ENCODE measurements at places on chromosomes 4 and X.

GRCh38 chrX:68536884-68537283 is 38.0 kb downstream of the YIPF6 start:
- DNase-seq, result no peak

GRCh38 chr4:100278567-100278966 is 88.3 kb upstream of the DDIT4L start:
- DNase-seq, result no peak

- no peak for DNase-seq
These were observed 41.6 kb upstream of the TAB3 start for GRCh38 chrX:30930679-30931078.

DNA sequence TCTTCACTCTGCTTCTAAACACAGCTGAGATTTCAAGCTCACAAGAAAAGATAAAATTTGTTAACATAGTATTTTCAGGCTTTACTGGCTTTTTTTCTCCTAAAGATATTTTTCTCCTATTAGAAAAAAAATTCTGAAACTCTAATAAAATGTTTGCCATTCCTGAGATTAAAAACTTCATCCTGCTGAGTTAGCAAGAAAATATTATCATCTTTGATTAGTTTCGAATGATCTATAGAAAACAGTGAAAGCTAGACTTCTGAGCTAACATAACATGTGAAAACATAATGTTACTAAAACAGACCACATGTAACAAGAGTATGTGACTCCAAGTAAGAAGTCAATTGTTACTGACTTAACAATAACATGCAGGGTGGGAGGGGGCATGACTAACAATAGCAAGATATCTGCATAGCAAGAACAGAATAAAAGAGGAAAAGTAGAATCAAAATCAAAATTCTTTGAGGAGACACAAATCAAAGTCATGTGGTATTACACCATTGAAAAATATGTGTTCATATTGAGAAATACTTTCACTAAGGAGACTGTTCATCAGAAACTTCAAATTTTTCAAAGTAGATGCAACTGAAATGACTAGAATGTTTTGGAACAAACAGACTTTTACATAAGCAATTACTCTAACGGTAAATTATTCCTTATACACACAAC is 14.5 kb downstream of the TBCK start:
- DNase-seq, result peak; percentile 33

DNA sequence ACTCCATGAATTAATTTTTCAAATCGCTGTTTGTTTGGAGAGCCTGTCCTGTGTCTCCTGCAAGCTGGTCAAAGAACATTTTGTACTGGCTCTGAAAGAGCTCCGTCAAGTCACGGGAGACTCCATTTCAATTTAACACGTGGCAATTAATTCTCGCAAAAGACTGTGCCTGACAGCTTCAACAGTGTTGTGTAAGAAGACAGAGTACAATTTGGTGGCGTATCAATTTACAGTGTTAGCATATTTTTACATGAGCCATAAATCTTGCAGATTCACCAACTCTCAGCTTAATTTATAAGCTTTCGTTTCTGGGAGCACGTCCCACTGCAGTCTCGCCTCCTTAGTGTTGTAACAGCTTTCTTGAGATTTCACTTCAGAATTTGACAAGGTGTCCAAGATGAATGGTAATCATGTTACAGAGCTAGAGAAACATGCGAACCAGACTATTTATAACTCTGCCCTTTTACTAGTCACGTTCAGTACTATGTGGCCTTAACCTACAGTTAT is 70.8 kb downstream of the RWDD4 start:
- no peak for DNase-seq

DNA sequence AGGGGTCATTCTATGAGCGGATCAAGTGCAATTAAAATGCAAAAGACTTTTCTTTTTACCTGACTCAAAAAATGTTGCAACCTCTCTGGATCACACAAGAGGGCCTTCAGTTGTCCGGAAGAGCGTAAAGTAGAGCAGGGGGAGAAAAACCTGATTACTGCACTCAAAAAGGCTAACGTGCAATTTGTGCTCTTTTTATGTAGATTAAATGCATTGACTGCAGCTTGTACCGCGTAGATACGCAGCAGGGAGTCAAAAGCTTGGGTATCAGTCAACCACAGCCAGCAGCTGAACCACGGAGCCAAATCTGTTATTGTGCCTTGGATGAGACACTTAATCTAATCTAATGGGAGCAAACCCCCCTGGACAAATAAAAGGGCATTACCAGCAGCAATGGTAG is 107.3 kb upstream of the RAI2 start:
- no peak for DNase-seq

DNA sequence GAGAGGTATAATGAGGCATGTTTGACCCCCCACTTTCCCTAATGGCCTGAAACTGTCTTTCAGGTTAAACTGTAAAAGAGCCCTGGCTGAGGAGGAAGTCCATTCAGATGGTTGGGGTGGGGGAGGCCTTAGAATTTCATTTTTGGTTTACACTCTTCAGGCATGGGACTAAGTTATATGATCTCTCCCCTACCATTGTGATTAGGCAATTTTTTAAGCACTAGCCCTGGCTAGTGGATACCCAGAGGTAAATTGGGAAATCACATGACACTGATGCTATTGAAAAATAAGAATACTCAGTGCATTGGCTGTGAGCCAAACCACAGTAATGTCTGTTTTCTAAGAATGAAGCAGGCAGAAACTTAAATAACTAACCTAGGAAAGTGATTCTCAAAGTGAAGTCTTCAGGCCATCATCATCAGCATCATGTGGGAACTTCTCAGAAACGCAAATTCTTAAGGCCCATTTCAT is 149.7 kb downstream of the RRAGB start:
- DNase-seq, result peak; percentile 1

DNA sequence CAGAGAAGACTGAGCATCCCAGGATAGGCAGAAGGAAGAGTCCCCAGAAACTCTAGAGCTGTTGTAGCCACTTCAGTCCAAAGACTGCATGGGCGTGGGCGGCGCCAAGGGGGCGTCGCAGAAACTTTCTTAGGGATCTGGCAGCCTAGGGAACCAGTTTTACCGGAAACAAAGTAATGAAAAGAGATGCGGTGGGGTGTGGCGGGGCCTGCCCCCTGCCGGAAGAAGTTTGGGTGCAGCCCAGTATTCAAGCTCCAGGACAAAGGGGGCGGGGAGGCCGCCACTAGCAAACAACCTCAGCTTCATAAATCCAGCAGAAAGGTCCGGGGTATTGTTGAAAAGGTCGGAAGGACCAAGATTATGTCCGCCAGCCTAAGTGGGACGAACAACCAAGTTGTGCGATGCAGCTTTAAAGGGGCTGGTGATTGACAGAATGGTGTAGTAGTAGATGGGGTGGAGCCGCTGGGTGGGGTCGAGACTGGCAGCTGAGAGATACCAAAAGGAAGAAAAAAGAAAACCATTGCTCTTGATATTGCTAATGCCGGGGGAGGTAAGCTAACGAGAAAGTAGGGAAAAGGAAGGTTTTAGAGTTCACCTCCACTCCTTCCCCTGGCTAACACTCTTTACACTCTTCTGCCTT is 190.5 kb downstream of the RRAGB start:
- peak; percentile 0 for DNase-seq

DNA sequence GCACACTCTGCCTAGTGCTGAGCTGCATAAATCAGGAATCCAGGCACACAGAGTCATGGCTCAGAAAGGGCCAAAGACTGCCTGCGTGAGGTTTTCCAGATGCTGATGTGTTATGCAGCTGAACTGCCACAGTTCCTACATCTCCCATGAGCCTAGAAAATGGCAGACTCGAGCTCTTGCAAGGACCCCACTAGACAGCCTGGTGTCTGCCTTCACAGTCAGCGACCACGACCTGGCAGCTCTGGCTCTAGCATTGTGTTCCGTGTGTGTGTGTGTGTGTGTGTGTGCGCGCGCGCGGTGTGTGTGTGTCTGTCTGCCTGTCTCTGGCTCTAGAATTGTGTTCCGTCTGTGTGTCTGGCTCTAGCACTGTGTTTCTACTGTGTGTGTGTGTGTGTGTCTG is 203.6 kb upstream of the AGTR2 start:
- no peak for DNase-seq

Measured in brain microvascular endothelial cell (primary cell).